ENCODE measurements at places on chromosomes 4 and X.

DNA sequence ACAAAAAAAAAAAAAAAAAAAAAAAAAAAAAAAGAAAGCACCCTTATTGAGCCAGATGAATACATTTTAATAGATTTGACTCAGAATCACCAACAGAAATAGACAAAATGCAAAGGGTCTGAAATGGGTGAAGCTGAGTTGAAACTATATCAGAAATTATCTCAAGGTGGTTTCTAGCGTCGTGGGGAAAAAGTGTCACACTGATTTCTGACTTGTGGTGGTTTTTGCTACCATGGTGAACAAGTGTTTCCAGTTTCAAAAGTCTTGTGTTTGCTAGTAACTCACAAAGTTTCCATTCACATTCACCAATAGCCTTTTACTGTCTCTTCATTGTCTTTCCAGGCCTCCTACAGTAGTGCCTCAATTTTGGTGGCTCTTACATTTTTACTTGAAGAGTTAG lies 135.5 kb downstream of the ARHGAP24 start:
- no peak for DNase-seq

DNA sequence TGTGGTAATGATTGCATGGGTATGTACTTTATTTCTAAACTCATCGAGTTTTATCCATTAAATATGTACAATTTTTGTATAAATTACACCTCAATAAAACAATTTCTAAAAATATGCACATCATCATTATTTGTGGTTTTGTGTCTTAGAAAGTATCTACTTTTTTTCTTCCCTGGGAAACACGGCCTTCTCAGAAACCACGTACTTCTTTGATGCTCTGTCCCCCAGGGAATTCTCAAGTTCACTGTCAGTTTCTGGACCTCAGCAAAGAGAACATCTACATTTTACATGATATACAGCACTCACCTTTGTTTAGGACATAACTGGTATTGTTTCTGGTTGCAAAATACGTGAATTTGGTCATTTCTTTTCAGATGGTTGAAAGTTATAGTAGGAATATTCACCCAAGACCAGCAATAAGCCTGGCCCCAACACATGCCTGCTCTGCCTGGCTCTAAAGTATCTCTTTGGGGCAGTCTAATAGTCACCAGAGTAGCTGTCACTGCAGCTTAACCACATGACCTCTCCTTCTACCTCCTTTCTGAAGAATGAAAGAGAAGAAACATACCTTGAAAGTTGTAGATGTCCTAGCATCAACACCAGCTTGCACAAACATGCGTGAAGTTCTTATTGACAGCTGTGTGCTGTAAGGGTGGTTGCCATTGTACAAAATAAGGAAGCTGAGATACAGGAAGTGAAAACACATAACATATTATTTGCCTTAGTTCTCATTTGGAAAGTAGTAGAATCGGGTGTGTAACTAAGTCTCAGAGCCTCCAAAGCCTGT lies 48.4 kb upstream of the SPANXN4 start:
- DNase-seq: no peak

GRCh38 chr4:9898596-9899305 lies 117.3 kb downstream of the DRD5 start:
- no peak for DNase-seq

DNA sequence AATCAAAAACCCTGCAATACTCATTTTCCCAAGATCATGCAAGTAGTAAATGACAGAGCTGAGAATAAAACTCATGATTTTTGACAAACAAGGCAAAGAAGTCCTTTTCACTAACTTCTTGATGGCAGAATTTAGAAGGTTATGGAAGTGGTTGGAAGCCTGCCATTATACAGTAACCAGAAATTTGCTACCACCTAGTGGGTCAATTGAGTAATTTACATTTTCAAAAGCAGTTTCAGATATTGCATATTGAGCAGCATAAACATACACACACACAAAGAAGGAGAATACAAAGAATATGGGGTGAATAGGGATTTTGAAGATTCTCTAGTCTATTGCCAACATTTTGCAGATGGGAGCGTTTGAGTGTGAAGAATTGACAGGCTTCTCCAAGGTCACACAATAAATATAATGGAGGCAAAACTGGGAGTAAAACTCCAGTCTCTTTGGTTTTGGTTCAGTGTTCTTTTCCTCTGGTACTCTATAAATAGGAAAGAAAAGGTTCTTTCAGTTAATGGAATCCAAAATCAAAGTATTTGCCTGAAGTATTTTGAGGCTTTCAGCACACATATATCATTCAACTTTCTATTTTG lies 70.2 kb downstream of the GC start:
- no peak for DNase-seq

DNA sequence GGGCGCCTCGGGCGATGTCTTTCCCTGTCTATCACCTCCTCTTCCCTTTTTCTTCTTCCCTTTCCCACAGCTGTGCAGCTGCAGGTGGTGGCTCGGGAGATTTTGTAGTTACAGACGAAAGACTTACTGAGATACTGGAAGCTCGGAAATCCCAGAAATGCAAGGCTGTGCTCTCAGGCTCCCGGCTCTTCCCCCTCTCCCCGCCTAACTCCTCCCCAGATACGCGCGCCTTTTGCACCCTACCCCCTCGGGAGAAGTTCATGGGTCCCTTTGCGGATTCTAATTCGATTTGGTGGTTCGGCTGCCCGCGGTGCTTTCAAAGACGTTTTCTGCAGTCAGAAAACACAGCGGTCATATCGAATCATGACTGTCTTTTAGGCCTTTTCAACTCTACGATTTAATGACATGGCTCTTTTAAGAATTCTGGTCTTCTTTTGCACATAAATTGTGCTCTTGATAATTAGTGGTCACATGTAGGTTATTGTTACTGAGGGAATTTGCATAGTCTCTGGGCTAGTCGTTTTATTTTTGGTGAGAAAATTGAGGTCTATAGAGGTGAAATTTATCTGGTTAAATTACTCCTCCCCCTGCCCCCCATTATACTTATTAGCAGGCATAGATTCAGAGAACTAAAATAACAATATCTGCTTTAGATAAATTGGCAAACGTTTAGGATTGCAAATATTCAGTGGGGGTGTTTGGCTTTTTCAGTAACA lies 1.6 kb downstream of the SEPTIN11 start:
- DNase-seq: no peak

GRCh38 chrX:155086202-155086840 lies 15.0 kb downstream of the BRCC3 start:
- no peak for DNase-seq

DNA sequence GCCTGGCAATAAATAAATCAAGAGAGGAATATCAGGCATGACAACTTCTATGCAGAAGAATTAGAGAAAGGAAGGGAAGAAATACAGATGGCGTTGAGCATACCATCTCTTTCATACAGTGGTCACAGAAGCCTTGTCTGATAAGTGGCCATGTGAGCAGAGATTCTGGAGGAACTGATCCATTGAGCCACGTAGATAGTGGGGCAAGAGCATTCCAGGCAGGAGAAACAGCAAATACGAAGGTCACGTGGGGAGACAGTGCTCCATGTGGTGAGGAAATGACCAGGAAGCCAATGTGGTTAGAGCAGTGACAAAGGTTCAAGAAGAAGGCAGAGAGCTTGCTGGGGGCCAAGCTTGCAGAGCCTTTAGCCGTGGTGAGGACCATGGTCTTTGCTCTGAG lies 226.7 kb upstream of the NOCT start:
- no peak for DNase-seq

DNA sequence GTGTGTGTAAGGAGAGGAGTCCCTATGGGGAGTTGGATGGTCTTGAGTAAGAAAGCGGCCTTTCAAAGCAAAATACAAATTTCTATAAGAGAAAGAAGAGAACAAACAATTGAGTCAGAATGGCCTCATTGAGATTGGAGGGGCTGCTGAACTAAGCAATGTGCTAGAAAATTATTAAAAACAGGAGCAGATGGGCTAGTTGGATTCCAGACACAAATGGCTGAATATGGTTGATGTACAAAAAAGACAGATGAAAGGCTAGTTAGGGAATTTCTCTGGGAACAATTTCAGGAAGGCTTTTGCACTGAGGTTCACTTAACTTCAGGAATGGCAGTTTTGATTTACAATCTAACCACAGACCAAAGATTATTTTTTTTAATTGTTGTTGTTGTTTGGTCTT lies 1806.8 kb upstream of the TENM3 start:
- DNase-seq: no peak

GRCh38 chrX:134737721-134738369 lies 79.6 kb upstream of the PLAC1 start:
- DNase-seq: no peak

DNA sequence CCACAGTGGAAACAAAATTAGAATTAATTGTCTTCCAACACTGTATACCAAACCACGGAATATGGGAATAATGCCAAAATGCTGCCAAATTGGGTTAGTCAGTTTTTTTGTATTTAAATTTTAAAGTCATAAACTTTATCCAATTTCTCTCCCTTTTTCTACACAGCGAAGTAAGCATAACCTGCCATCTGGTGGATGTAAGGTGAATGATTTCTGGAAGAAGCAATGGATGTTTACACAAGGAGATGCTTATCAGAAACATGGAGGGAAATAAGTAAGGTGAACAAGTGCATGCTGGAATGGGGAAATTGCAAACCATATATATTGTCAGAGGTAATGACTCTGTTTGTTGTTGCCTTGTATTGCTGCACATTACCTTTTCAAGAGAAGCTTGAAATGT lies 691.9 kb downstream of the TECRL start:
- no peak for DNase-seq

DNA sequence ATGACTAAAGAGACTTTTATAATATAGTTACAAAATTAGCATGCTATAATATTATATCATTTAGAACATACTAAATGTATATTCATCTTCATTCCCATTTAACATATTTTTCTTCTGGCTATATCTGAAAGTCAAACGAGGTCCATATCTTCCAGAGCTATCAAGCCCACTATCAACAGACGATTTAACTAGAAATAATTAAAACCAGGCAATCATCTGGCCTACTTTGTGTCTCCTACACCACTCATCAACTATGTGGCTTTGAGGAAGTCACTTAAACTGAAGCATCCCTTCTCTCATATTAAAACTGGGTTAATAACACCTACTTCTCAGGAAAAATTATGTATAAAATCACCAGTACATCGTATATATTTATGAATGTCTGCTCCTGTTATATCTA lies 1330.5 kb upstream of the PABPC4L start:
- DNase-seq: no peak

Measured in hypothalamus (tissue), 51 donors.